ENCODE measurements at places on chromosomes 12 and 14. TPM values are rescaled to one million over a fixed set of nuclear protein-coding genes. Genes with fewer than 3 reads are reported as not detected.

Gene TMEM63C
- total RNA-seq, result 3.1 TPM

Gene DPPA3
- not detected for total RNA-seq

Gene PIWIL1
- not detected for total RNA-seq

Gene TSPAN19
- total RNA-seq, result not detected

Gene RTL1
- not detected for total RNA-seq

Gene CACNA2D4
- 0.81 TPM for total RNA-seq

- DNase-seq, result no peak
These were observed 29.1 kb upstream of the NXPH4 start for GRCh38 chr12:57187222-57188089.

- no peak for DNase-seq
These were observed 203.2 kb downstream of the ZFP36L1 start for GRCh38 chr14:68589447-68590200.

DNA sequence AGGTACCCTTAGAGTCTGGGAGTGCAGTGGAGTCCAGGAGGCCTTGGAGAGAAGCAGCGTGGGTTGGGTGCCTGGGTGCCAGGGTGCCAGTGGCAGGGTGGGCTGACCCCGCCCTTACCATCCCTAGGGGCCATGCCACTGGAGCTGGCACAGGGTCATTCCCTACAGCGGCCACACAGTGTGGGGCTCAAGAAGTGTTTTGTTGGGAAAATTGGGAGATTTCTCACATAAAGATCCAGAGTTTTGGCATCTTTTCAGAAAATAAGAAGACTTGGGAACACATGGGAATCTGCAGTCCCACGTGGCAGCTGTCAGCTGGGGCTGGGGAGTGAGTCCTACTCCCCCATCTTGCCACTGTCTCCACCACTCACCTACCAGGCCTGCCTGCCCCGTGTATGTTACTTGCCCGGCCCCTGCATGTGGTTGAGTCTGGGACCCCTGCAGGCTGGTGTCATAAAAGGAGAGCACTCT lies 4.2 kb downstream of the VASH1 start:
- DNase-seq, result no peak

DNA sequence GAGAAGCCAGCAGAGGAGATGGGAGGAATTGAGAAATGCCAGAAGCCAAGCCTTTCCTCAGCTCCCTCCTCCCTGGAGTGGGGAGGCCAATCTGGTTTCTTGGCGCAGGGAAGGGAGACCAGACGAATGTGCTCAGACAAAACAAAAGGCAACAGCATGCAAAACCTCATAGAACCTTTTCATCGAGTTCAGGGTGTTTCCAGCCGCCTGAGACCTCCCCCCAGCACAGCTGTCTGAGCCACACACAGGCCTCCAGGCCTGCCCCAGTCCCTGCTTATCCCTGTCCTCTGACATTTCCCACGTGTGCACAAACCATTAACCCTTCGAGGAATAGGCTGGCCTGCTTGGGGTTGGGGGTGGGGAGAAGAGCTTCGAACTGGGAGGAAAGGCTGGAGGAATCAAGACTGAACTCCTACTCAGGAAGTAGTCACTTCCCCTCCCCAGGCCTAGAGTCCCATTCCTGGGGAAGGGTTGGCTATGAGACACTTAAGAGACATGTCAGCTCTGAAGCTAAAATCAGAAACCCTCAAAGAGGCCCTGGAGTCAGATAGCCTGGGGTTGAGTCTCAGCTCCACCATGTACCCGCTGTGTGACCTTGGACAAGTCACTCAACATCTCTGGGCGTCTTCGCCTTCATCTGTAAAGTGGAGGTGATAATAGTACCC lies 10.7 kb downstream of the TBX3 start:
- DNase-seq, result no peak

- DNase-seq, result no peak
These were observed 11.0 kb downstream of the KLHDC1 start for GRCh38 chr14:49703965-49704364.

DNA sequence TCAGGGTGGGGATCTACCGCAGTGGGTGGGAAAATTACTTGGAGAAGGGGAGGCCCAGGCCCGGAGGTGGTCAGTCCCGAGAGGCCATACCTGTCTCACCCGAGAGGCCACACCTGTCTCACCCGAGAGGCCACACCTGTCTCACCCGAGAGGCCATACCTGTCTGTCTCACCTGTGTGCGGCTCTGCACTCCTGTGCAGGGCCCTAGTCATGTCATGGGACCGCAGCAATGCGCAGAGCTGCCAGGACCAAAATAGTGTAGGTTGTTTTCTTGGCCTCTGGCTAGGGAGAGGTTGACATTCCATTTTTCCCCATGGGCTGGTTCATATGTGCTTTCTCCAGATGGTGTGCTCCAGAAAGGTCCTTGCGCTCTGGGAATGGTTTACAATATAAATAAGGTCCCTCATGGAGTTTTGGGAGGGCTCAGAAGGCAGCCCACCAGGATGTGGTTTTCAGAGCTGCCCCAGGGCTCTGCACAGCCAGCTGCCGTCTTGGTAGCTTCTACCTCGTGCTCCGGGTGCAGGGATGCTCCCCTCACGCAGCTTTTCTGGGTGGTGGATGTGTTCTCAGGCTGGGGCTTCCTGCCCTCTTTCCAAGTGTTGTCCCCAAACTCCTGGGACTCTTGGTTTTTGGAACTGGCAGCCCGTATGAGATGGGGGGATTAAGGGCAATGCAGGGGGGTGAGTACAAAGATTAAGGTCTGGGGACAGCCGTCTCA lies 58.2 kb downstream of the CACNA1C start:
- no peak for DNase-seq

DNA sequence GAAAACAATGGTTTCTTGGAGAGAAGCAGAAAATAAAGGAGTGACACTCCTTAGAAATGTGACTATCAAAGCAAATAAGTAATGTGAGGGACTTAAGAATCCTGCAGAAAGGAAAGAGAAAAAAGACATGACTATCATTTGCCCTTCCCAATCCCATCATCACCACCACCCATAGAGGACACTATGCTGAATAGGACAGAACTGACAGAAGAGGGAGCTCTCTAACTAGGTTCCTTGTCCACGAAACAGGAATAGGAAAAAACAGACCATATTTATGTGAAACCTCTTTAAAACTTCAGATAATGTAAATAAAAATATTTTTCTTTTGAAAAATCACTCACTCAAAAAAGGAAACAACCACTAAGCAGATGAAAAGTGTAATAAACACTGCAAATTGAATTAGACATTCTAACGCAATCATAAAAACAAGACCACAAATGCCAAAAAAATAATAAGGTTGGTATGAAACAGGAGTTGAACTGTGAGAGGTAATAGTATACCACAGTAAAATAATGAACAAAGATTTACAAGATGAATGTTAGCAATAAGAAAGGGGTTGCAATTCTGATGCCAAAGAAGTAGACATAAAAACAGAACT lies 24.1 kb downstream of the KLRD1 start:
- DNase-seq, result peak; percentile 74

GRCh38 chr12:108305520-108305919 lies 33.6 kb downstream of the CMKLR1 start:
- peak; percentile 41 for DNase-seq

GRCh38 chr12:87809916-87810315 lies 219.3 kb downstream of the C12orf50 start:
- DNase-seq, result no peak

DNA sequence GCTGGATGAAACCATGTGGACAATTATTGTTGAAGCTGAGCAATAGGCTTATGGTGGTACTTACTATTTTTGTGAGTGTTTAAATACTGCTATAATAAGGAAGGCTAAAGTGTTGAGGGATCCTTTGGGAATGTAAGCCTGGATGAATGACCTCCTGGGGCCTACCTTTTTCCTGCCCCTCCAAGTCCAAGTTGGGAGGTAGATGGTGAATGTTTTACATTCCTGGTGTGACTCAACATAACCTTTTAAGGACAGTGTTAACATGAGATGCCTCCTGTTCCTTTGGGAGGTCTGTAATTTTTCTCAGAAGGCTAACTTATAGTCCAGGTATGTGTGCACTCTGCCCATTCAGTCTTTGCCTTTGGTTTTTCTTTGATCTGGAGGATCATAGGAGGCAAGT lies 315.9 kb downstream of the NRXN3 start:
- DNase-seq, result no peak

DNA sequence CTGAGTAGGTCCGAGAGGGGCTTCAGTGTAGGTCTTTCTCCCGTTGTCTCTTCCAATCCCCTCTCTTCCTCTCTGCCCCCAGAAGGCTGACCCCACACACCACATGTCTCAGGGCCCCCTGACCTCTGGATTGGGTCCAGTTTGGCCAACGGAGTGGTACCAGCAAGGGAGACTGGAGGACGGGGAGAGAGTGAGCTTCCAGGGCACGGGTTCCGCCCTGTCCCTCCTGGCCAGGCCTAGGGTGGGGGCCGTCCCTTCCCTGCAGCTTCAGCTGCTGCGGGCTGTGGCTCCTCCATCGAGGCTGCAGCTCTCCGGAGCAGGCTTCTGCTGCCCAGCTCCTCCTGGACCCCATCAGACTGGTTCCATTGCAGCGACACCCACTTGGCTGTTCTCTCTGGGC lies 17.4 kb downstream of the FZD10 start:
- no peak for DNase-seq

DNA sequence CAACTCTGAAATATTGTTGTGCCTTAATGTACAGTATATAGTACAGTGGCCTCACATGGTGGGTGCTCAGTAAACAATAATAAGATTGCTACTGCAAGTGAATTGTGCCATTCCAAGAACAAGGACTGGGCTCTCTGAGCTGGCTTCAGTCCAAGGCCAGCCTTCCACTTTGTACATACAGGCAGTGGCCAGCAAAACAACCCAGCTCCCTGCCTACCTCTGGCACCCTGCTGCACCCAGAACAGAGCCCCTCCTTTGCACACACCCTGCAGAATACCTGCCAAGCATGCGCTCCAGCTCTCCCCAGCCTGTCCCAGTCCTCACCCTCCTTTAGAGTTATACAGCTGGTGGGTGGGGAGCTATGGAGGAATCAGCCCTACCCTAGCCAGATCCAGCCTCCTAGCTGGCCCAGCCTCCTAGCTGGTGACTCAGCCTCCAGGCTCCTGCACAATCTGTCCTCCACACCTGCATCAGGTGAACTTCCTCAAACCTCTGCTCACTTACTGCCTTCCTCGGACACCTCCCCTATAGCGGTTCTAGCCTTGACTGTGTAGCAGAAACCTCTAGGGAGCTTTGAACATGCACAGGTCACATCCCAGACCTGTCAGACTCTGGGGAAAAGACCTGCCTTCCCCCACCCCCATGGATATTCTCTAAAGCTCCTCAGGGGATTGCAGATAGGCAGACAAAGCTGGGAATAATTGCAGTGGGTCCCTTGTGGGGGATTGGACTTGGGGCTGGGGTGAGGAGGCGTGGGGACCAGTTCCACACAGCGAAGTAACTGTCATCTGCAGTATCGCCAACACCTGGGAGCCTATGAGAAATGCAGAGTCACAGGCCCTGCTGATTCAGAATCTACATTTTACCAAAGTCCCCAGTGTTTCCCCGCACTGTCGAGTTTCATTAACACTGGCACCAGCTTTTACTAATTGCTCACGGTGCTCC lies 17.9 kb downstream of the ZDHHC22 start:
- DNase-seq, result peak; percentile 90

DNA sequence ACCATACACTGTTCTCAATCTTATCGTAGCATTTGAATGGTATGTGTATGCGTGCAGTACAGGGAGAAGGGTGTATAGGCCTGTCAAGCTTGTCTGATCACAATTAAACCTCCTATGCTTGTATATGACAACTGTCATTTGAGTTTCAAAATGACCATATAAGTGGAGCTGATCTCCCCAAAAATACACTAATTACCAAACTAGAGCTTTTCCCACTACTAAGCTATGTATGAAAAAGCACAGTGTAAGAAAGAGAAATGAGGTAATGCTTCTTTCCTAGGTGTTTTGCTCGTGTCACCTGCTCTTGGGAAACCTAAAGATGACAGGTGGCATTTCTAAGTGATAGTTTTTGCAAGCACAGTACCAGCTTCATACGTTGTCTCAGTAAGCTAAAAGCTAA lies 1.1 kb upstream of the STK38L start:
- no peak for DNase-seq

- peak; percentile 61 for DNase-seq
These were observed 8.5 kb downstream of the KLHL33 start for GRCh38 chr14:20427231-20428009.

DNA sequence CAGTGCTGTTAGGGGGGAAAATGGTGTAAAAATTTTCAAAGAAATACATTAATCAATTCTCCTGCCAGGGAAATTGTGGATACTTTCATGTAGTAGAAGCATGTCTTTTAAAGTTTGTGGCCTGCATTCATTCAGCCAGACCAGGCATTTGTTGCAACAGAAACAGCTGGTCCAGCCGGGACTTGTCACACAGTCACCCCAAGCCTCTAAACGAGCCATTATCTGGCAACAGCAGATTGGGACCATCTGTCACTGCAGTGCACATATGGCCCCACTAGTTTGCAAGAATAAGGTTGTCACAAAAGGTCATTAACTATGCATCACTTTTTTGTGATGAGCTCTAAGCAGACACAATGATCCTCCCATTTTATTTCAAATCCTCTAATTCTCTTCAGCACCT lies 193.9 kb downstream of the PHLDA1 start:
- DNase-seq, result no peak

- DNase-seq, result no peak
These were observed 60.8 kb upstream of the TSPAN8 start for GRCh38 chr12:71218616-71219015.

DNA sequence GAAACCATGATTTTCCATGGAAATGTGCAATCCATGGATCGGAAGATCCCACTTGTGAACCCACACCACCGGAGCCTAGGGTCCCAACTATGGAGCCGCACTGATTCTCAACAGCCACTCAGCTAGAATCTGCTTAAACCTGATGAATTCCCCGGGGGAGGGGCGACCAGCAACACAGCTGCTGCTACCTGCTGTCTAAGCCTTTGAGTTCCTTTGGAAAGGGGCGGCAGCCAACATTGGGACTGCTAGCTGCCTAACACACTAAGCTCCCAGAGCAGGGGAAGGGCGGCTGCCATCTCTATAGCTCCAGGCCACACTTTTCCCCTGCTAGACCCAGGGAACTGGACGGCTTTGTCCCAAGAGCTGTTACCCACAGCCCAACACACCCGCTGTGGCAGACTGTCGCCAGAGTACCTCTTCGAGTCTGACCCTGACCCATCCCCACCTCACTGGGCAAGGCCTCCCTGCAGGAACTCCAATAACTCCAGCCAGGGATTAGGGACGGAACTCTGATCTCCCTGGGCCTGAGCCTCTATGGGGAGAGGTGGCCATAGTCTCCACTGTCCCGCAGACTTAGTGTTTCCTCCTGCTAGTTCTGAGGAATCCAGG lies 205.8 kb upstream of the SLC16A7 start:
- no peak for DNase-seq

- no peak for DNase-seq
These were observed 2.0 kb upstream of the PELI2 start for GRCh38 chr14:56115976-56116893.
